ENCODE measurements at places on chromosomes 3 and 15.
A peak's percentile ranks its signal among the peaks of the same experiment; 100 is the strongest.

- no peak for DNase-seq
These were observed 39.1 kb downstream of the ATP2C1 start for GRCh38 chr3:130932979-130933378.

- DNase-seq = no peak
These were observed 121.8 kb upstream of the CADM2 start for GRCh38 chr3:84836961-84837360.

GRCh38 chr15:79290642-79291275, 8.2 kb downstream of the ANKRD34C start:
- no peak for DNase-seq

GRCh38 chr15:69592954-69593353, 140.3 kb downstream of the RPLP1 start:
- no peak for DNase-seq

GRCh38 chr3:71052716-71053115, 530.8 kb downstream of the FOXP1 start:
- DNase-seq = no peak

DNA sequence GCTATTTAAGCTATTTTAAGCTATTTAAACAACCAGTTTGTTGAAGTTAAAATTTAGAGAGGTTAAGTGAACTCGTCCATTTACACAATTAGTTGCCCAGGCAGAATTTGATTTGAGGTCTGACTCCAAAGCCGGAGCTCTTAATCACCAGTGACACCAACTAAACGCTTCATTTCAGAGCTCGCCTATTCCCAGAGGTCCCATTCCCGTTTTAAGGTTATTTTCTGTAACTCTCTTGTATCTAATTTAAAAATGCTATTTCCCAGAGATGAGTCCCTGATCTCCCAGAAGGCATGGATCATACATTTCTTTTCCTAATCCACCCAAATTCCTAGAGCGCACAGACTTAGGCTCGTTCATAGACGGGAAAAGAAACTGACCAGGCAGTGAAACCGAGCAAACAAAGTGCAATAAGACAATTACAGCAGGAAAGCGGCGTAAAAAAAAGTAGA, 904 bp upstream of the MCTP2 start:
- DNase-seq = no peak

GRCh38 chr3:105423397-105423796, 56.7 kb downstream of the ALCAM start:
- DNase-seq = no peak

- DNase-seq = no peak
These were observed 13.8 kb upstream of the SCG3 start for GRCh38 chr15:51667478-51667877.

DNA sequence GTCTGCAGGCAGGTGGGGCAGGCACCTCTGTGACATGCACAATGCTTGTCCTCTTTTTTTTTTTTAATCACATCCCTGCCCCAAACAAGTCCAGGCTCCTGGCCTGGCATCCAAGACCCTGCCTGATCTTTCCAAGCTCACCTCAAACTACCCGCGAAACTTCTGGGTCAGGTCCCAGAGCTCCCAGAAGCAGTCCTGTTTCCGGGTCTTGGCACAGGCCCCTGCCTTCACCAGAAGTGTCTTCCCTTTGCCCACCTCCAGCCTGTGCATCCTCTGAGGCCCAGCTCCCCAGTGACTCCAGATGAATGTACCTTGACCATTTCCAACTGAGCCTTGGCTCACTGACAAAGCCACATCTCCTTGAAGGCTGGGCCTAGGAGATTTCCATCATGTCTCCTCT, 23.0 kb downstream of the PLA2G4E start:
- DNase-seq = no peak

- no peak for DNase-seq
These were observed 85.0 kb upstream of the XCR1 start for GRCh38 chr3:46112296-46112695.

GRCh38 chr3:47096959-47097358, 67.0 kb downstream of the SETD2 start:
- peak; percentile 34 for DNase-seq

DNA sequence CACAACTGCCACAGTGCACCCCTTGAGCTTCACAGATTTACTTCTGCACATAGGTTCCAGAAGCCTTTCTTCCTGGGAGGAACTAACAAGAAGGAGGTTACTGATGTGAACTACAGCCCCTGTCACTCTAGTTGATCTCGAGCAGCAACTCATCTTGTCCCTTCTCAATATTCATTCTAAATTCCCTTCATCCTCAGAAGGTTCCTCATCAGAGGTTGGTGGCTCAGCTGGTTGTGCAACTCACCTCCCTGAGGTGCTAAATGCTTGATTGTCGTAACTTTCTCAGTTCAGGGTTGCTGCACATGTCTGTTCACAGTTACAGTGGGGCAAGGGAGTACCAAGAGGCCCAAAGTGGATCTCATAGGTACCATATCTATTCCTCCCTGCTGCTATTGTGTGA, 5.7 kb upstream of the A4GNT start:
- no peak for DNase-seq

- no peak for DNase-seq
These were observed 56.4 kb upstream of the LIMD1 start for GRCh38 chr3:45537970-45538640.

GRCh38 chr3:41219424-41219823, 20.1 kb downstream of the CTNNB1 start:
- DNase-seq = no peak

DNA sequence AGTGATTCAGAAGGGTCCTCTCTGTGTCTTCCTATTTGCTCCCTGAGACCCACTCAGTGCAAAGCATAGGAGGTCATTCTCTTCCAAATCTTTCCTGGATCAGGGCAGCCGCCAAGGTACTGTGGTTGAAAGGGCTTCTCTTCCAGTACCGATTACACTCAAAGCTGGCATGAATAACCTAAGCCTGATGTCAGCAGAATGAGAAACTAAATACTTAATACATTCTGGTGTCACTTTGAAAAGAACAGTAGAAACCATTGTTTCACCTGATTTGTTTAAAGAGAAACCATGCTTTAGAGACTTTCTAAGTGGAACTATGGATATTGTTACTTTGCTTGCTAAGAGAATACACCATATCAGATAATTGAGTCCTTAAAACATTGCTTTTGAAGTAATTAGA, 50.2 kb downstream of the PDHB start:
- DNase-seq = no peak
